RKO (cell line): ENCODE measurements at places on chromosomes 12 and 14.

DNA sequence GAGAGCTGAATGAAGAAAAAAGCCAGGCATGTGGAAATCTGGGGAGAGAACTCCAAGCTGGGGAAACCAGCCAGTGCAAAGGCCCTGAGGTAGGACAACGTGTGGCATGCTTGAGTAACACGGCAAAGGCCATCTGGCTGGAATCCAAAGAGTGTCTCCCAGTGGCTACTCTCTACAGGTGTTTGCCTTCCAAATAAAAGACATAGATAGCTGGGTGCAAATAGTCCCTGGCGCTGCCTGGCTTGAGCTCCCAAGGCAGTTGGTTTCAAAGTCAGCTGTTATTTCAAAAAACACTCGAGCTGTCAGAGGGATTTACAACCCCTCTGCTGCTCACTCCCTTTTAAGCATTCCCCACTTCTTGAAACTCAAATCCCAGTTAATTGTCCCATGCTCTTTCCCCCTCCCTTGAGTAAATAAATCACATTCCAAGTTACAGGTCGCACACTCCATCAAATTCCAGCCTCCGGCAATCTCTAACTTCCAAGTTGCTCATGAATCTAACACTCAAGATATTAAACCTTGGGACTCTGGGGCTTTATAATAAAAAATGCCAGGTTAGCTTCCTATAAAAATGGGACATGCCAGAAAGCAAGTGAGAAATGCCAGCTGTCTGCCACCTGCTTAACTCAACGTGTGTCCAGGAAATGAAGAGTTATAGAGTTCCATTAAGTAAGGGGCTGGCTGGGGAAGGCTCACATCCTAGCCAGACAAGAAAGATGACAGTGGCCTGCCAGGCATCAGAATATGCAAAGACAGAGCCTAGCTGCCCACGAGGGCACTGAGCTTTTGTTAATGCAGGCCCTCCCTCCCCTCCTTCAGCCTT is 133.6 kb upstream of the NOS1 start:
- DNase-seq, result no peak

DNA sequence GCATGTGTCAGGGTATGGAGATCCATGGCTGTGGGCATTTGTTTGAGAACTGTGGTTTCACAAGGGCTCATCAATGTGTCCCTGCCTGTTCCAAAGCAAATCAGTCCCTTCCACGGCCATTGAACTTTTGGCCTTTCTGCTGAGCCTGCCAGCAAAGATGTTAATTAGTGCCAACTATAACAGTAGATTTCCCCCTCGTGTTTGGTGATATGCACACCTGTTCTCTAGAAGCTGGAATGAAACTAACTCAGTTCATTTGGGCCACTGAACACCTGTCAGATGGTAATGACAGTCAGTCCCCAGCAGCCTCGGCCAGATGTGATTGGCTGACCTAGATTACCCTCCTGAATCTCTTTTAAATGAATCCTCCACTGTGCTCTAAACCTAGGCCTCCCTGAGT is 43.2 kb downstream of the IRAK3 start:
- DNase-seq, result no peak

DNA sequence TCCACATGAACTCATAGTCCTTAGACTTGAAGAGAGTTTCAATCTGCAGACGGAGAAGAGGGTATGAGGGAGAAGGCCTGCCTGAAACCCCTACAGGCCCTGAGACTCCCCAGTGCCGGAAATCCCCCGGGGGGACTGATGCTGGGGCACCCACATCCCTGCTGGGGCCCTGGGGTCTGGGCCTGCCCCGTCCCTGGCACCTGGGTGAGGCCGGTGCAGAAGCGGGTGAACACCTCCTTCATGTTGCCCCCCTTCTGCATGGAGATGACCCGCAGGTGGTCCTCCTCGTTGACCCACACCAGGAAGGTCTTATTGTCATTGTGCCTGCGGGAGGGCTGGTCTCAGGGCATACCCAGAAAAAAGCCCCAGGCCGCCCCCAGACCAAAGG is 2.4 kb downstream of the CKB start:
- no peak for DNase-seq

GRCh38 chr12:93010461-93010860 is 81.4 kb upstream of the EEA1 start:
- DNase-seq, result no peak

DNA sequence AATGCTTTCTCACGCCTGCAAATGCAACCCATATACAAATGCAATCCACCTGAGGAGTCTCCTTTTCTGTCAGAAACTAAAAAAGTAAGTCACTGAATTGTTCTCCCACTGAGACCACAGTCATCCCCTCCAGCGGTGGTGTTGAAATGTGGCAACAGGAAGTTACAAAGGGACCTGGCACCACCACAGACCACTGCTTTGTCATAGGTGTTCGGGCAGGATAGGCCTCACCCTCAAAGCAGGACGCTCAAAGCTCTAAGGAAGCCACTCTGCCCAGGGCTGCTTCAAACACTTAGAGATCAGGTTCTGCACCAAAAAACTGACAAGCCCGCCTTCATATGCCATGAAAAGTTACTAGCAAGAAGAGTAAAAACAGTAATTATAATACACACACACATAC is 11.3 kb downstream of the PHLDA1 start:
- peak; percentile 94 for DNase-seq

GRCh38 chr12:38998887-38999482 is 93.6 kb upstream of the CPNE8 start:
- DNase-seq, result no peak

DNA sequence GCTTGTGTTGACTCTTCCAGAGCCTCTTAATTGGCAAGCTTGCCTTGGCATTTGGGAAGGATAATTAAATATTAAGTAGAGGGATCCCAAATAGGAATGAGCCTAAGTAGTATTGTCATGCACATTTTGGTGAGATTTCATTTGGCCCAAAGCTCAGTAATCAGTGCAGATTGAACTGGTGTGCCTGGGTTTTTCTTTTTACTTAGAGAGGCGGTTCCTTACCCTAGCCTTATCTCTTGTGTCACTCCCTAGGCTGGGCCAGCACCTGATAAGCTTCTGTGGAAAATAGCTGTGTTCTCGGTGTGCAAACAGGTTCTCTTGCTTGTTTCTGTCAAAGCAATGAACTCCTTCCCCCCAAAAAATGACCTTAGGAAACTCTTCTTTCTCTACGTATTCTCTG is 9.3 kb upstream of the B4GALNT3 start:
- no peak for DNase-seq

DNA sequence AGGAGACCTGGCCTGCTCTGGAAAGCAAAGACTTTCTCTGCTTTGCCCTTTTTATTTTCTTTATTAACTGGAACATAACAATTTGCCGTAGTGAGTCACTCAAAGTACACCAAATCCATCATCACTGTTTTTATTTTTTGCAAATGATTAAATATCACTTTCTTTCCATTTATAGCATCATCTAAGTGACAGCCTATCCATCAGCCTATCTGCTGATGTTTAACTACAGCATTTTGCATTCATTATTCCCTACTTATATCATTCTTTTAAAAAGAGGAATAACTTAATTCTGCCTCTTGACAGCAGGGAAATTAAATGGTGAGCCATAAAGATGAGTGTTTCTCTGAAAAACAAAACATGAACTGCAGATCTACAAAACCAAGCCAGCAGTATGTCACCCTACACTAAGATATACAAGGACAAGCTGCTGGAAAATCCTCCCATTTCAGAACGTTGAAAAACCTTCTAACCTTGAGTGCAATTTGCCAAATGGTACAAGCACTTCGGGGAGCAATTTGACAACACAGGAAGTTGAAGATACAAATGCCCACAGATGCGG is 821.3 kb upstream of the TMEM132C start:
- DNase-seq, result no peak

GRCh38 chr14:102930753-102931579 is 8.5 kb downstream of the AMN start:
- DNase-seq, result peak; percentile 12

GRCh38 chr12:94020335-94020734 is 128.0 kb upstream of the PLXNC1 start:
- DNase-seq, result no peak

- DNase-seq, result peak; percentile 3
These were observed 84.1 kb upstream of the RESF1 start for GRCh38 chr12:31874961-31875608.

GRCh38 chr12:126106706-126107105 is 1041.5 kb downstream of the AACS start:
- no peak for DNase-seq

DNA sequence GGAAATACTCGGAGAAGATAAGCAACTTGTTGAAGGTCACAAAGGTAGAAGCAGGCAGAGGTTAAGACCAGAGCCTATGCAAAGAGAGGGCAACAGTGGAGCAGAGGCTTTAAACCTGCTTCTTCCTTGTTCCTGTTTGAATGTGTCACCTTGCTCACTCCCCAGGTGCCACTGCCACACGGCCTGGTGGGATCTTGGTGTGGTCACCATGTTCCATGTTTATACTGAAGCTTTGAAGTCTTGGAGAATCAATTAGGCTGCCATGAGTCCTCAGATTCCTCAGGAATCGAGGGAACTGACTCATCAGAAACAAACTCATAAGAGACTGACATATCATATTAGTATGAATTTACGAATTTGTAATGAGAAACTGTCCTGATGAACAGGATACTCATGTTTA is 46.8 kb downstream of the IQSEC3 start:
- peak; percentile 51 for DNase-seq

- peak; percentile 5 for DNase-seq
These were observed 616.5 kb downstream of the TRHDE start for GRCh38 chr12:72888693-72889092.

DNA sequence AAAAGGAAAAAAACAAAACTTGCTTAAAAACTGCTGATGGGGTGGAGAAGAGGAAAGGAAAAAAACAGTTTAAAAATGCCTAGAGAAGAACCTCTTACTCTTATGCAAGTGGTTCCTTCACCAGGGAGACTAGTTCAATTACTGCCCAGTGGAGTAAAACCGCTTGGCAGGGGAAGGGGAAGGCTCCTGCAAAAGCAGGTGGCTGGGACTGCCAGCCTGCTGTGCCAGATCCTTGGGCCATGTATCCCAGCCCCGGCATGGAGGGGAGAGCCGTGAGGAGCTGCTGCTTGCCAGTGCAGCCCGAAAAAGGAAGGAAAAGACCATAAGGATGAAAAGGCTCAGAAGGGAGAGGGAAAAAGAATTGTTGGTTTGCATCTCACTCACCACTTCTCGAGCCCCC is 123.0 kb downstream of the FSCB start:
- DNase-seq, result no peak

- DNase-seq, result no peak
These were observed at the start of gene CHGA for GRCh38 chr14:92922883-92923743. TSS of gene CHGA (plus strand) at chr14:92923150. CDS start at chr14:92923360, 210 bp downstream.

GRCh38 chr12:23947395-23947794 is 2.1 kb downstream of the SOX5 start:
- no peak for DNase-seq

DNA sequence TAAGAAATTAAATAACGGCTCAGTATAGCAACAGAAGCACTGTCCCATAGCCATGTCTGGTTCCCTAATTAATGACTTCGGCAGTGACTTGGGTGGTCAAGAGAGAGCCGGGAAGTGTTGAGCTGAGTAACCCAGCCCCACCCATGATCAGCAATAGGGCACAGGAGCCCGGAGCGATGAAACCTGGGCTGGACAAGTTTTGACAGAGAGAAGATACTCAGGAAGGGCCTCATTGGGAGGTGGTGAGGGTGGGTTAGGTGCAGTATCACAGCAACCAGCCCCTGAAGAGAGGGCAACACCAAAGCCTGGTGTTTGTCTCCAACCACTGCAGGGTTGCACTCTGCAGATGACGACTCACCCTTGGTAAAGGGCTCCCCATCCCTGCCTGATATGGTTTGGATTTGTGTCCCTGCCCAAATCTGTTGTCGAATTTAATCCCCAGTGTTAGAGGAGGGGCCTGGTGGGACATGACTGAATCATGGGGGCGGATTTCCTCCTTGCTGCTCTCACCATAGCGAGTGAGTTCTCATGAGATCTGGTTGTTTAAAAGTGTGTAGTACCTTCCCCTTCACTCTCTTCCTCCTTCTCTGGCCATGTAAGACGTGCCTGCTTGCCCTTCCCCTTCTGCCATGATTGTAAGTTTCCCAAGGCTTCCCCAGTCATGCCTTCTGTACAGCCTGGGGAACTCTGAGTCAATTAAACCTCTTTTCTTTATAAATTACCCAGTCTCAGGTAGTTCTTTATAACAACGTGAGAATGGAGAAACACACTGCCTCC is 124.9 kb upstream of the MED13L start:
- DNase-seq, result no peak

- no peak for DNase-seq
These were observed 113.0 kb downstream of the SEC23A start for GRCh38 chr14:38989922-38990546.

DNA sequence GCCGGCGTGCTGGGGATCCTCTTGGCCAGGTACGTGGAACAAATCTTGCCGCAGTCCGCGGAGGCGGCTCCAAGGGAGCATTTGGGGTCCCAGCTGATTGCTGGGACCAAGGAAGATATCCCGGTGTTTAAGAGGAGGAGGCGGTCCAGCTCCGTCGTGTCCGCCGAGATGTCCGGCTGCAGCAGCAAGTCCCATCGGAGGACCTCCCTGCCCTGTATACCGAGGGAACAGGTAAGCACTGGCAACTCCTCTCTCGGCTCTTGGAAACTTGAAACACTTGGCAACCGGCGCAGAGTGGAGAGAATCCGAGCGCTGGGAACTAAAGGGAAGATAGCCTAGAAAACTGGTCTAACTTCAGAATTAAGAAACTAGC is 1.7 kb downstream of the PDE3A start:
- no peak for DNase-seq

DNA sequence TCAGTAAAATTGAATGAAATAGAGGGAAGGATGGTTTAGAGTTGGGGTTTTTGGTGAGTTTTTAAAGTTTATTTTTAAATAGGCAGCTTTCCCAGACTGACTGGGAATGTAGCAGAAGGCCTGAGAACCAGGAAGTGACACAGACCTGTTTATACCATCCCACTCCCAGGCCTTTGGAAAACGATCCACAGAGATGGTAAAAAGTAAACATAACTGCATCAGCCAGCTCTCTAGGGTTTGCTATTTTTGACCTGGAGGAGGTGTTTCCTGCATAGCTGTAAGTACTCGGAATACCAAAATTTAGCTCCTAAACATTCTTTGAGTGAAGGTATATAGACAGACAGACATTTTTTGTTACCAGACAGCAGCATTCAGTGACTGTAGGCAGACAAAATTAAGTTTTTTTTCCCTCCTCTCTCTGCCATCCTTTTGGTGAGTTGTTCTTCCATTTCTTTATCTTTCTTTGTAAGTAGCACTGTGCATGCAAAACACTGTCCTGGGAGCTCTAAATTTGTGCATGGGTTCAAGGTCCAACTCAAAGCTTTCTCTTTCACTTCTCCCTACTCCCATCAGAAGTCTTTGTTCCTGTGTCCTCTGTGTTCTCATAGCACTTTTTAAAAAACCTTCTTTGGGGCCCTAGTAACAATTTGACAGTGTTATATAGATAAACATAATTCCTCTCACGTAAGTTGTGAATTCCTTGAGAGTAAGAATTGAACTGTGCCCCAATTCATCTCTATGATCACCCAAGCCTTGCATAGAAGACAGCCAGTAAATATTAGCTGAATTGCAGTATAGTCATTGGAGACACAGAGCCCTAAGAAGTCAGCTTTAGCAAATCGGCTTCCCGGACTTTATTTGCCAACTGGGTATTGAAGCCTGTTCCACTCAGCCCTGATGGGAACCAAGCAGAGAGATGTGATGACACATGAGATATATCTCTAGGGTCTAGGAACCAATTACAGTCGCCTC is 37.4 kb downstream of the SUSD6 start:
- DNase-seq, result no peak

- peak; percentile 11 for DNase-seq
These were observed 53.6 kb downstream of the AKAP6 start for GRCh38 chr14:32382704-32383103.

GRCh38 chr12:125395583-125396215 is 330.5 kb downstream of the AACS start:
- DNase-seq, result peak; percentile 15
